Fibroblast of skin of right quadriceps (primary cell): ENCODE measurements at places on chromosomes 3 and 15.

GRCh38 chr15:49273734-49274318 lies 103.8 kb downstream of the GALK2 start:
- no peak for DNase-seq

DNA sequence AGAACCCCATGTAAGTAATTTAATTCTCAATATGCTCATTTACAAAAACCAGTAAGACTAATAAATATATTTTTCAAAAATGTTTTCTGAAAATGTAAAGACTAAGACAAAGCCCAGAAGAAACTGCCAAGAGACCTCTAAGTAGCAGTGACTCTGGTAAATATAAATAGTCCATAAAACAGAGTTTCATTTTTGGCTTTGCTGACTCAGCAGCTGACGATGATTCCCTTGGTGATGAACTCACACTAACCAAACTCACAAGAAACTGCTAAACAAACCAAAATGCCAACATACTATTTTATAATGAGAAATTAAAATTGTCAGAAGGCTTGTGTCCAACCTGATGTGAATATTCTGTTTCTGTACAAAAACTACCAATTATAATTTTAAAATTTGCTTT lies 31.5 kb upstream of the IMPG2 start:
- peak; percentile 3 for DNase-seq

DNA sequence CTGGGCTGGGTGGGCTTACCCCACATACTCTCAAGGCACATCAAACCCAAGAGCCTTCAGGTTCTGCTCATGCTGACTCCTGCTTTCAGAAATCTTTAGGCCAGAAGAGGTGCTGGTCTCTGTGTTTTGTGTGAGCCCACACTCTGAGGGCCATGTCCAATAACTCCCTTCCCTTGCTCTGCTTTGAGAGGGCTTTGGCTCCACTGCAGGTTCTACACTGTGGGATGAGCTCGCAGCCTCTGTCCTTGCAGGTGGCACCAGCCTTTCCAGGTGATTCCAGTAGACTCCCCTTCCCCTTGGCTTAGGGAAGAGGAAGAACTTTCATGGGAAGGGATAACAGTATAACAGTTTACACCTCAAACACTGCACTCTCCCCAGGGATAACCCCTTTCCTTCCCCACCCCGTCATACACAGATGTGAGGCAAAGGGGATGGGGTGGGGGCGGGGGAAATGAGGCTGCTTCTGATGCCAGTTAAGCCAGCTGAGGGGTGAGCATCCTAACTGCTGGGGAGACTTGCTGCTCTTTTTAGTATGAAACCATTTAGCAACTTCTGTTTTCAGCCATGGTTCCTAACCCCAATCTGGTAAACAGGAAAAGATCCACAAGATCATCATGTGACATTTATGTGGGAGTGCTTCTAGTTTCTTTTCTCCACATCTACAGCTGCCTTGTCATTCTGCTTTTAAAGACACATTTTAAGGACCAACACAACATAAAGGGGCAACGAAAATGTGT lies 262.4 kb downstream of the SLC9A9 start:
- no peak for DNase-seq

DNA sequence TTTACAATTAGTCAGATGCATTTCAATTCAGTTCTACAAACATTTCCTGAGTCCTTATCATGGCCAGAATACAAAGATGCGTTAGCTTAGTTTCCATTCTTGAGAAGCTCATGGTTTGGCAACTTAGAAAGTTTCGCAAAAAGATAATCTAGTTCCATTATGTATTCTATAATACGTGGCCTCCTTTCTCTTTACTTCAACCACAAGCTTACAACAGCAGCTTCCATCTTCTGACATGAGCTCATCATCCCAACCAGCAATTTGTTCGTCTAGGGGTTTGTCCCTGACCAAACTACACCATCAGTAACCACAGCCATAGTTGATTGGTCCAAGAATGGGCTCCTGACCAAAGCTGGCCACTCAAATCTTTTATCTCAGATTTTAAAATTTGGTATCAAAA lies 267.6 kb upstream of the TBC1D5 start:
- DNase-seq = no peak

DNA sequence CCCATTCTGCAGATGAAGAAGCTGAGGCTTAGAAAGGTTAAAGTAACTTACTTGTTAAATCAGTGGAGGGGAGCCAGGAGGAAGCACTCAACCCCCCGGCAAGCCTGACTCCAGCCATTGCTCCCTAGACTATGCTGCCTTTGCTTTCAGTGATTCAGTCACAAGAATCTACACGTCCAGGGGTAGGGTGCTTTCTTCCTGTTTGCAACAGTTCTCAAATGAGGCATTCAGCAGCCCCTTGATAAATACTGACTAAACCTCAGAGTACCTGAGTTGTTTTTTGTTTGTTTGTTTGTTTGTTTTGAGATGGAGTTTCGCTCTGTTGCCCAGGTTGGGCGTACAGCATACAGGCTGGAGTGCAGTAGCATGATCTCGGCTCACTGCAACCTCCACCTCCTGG lies 28.6 kb downstream of the MAGEF1 start:
- DNase-seq = no peak

DNA sequence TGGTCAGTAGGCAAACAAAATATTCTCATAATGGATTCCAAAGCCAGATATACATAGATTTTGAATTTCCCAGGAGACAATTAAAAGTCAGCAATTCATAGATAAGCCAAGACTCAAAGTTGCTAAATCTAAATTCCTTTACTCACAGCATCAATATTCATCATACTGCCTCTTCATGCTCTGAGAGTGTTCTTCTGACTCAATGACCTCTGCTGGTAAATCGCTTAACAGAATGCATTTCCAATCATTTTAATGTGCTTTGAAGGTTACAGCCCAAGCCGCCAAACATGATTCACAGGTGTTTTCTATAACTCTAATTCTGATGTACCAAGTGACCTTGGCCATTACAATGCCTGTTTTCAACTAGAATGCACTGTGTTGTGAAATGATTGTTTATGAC lies 24.2 kb upstream of the SLC4A7 start:
- peak; percentile 32 for DNase-seq

DNA sequence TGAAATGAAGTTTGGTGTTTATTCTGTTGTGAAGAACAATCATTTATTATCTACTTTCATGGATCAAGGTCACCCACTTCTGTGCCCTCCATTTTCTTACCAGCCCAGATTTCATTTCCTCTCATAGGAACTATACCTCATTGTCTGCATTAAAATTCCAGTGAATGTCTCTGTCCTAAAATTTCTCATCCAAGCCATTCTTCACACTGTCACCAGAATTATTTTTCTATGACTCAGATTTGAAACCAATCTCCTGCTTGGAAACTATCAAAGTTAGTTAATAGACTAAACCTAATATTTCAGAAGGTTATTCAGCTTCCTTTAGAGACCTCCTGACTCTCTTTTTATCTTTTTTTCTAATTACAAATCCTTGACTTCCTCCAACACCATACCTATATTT lies 364.1 kb upstream of the CBLB start:
- DNase-seq = peak; percentile 53

DNA sequence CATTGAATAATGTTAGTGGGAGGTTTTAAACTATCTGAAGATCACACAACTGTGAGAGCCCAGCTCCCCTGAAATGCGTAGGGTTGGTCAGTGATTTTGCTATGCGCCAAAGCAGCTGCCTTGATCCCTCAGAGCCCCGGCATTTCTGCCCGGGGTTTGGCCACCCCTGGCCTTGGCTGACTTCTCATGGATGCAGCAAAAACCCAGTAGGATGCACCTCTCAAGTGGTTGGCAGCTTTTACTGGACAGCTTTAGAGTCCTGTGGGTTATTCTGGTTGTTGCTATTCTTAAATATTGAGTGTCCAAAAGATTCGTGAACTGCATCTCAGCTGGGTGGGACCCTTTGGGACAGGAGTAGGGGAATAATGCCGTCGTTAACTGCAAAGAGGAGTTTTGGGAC lies 291.7 kb upstream of the CTDSPL start:
- no peak for DNase-seq

- peak; percentile 27 for DNase-seq
Measured at GRCh38 chr3:51581524-51581923, 43.0 kb downstream of the RAD54L2 start.

- DNase-seq = peak; percentile 57
Measured at GRCh38 chr3:71062952-71063772, 520.4 kb downstream of the FOXP1 start.

GRCh38 chr3:37455181-37455580 lies 280.8 kb upstream of the LRRFIP2 start:
- DNase-seq = no peak

DNA sequence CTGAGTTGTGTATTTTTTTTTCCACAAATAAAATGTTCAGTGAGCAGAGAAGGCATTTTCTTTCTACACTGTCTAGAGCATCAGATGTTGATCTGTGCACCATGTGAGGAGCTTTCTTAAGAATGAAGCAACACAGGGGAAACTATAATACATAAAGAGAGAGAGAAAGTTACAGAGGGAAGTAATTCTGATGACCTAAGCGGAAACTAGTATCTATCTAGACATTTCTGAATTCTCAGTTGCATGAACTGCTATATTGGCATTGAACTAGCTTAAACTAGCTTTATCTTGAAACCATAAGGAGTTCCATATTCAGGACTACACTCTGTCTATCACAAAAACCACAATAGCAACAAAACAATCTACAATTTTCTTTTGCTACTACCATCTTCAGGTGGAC lies 822.4 kb downstream of the VGLL3 start:
- no peak for DNase-seq

DNA sequence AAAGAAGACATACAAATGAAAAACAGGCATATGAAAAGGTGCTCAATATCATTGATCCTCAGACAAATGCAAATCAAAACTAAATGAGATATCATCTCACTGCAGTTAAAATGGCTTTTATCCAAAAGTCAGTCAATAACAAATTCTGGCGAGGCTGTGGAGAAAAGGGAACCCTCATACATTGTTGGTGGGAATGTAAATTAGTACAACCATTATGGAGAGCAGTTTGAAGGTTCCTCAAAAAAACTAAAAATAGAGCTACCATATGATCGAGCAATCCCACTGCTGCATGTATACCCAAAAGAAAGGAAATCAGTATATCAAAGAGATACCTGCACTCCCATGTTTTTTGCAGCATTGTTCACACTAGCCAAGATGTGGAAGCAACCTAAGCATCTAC lies 165.8 kb downstream of the PLCL2 start:
- DNase-seq = no peak

DNA sequence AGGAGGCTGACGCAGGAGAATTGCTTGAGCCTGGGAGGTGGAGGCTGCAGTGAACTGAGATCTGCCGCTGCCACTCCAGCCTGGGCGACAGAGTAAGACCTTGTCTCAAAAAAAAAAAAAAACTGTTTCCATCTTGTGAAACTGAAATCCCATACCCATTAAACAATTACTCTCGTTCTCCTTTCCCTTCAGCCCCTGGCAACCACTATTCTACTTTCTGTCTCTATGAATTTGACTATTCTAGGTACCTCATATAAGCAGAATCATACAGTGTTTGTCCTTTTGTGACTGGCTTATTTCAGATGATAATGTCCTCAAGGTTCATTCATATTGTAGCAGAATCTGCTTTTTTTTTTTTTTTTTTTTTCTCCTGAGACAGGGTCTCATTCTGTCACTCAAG lies 51.5 kb upstream of the UBE2E1 start:
- DNase-seq = no peak

GRCh38 chr15:45606841-45607240 lies 19.7 kb downstream of the BLOC1S6 start:
- DNase-seq = no peak

GRCh38 chr3:33334364-33334763 lies 57.1 kb downstream of the FBXL2 start:
- no peak for DNase-seq

GRCh38 chr3:172029425-172030098 lies 9.8 kb upstream of the FNDC3B start:
- no peak for DNase-seq

DNA sequence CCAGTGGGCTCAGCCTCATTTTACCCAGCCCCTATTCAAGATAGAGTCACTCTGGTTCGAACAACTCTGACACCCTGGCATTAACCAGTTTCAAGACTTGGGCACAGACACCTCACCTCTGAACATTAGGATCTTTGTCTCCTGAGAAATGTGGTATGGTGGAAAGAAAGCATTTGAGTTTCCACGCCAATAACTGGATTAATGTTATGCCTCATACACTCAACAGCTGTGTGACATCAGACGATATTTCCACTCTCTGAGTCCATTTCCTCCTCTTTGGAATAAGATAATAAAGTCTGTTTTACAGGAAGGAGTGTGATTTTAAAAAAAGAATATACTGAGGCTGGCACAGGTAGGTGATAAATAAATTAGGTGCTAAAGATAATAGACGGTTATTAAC lies 121.3 kb upstream of the CHL1 start:
- no peak for DNase-seq

- DNase-seq = no peak
Measured at GRCh38 chr3:76129441-76129840, 344.1 kb upstream of the ZNF717 start.

- DNase-seq = peak; percentile 40
Measured at GRCh38 chr3:63654931-63655330, 2.5 kb downstream of the SNTN start.

GRCh38 chr3:170745211-170745718 lies 124.7 kb downstream of the RPL22L1 start:
- DNase-seq = peak; percentile 84

DNA sequence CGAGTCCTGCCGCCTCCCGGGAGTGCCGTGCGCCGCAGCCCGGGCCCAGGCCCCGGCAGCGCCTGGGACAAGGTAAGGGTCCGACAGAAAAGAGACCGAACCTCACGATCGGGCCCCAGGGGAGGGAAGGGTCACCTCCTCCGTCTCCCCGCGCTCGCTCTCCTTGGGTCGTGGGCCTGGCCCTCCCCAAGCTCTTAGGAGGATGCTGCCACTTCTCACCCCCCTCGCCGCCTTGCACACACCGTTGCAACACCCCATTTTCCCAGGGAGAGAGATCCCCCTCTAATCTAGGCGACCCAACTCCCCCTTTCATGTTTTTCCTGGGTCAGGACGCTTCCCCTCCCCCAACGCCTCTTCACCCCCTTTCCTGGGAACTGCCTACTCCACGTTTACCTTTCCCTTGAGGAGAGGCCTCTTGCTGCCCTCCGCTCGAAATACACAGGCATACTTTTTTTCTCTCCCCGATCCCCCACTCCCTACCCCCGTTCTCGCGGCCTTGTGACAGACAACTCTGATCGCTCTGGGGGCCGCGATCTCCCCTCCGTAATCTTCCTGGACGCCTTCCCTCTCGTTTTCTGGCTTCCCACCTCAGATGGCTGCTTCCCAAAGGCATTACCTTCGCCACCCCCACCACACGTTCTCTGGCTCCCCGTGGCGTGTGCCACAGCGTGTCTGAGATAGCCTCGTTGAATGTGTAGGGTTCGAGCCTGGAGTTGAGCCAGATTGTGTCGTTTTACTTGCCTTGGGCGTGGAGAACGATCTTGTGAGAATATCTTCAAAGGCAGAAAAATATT lies 688 bp downstream of the SETD5 start:
- peak; percentile 56 for DNase-seq

DNA sequence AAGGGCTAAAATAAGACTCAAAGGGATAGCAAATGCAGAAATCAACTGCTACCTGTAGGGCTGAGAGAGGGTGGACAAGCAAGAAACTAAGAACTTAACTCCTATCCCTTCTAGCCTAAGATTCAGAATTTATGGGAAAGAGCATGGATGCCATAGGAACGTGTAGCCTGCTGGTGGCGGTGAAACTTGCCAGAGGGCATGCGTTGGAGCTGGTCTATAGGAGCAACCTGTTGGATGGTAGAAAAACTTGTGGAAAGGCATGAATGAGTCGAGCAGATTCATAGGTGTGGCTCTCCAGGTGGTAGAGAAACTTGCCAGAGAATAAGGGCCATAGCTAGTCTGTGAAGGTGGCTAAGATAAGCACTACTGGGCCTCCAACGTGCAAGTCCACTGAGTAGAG lies 137.2 kb downstream of the DOCK3 start:
- no peak for DNase-seq

- no peak for DNase-seq
Measured at GRCh38 chr3:112855883-112856282, 9.2 kb upstream of the CD200R1L start.

- DNase-seq = no peak
Measured at GRCh38 chr3:136612512-136612911, 139.7 kb downstream of the STAG1 start.
